GM06990 (cell line): ENCODE measurements at places on chromosomes 7 and 10.

DNA sequence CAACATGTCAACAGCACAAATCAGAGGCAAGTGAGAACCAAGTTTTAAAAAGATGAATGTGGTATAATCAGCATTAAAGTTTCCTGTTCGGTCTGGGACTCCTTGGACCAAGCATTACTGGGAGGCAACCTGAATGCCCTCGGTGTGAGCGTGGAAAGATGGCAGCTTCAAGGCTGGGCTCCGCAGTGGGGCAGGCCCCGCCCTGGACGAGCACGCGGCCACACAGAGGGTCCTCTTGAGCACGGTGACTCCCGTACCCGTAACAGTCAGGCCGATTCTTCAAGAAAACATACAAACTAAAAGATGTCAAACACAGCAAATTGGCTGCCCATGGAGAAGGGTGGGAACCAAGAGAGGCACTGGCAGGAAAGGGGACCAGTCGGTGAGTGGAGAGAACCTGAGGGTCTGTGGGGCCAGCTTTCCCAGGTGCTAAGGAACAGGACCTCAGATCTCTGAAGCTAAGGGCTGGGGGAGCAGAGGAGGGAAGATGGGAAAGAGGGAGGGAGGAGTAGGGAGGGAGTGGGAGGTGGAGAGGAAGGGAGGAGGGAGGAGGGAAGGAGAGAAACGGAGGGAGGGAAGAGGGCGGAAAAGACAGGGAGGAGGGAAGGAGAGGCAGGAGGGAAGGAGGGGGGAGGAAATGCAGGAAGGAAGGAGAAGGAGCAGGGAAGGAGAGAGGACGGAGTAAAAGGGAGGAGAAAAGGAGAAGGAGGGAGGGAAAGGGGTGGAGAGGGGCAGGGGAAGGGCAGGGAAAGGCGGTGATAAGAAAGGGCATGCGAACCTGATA lies 71.2 kb upstream of the FAM20C start:
- no peak for DNase-seq

DNA sequence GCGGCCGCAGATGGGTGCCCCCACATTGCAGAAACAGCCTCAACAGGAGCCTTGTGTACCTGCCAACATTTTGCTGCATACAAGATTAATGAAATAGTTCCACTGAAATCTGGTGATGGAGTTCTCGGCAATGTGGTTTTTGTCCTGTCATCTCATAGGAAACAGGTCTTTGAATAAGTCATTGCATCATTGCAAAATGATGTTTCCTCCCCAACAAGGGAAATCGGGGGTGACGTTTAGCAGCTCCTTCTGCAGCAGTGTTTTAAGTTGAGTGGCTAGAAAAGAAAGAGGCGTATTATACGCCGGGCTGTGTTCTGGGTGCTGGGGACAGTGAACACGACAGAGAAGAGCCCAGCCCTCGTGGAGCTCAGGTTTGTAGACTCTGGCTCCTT lies 177.0 kb downstream of the PRKAG2 start:
- no peak for DNase-seq

- DNase-seq = no peak
Observed at GRCh38 chr7:116754186-116754585, 82.2 kb downstream of the MET start.

DNA sequence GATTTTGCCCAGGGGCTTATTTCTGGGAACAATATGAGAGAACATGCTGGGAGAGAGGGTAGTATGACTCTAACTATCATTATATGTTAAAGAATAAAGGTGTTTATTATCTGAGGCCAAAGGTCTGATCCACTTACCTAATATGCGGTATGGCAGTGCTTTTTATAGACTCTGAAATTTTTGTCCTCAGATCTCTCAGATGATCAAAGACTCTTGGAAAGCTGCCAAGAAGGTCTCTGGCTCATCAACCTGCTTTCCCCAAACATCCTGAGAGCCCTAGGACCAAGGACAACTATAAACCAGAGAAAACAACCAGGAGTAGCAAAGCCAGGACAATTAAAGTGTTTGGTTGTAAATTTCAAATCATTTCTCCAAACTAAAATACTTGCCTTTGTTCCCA lies 255.7 kb upstream of the LRRN3 start:
- DNase-seq = no peak

DNA sequence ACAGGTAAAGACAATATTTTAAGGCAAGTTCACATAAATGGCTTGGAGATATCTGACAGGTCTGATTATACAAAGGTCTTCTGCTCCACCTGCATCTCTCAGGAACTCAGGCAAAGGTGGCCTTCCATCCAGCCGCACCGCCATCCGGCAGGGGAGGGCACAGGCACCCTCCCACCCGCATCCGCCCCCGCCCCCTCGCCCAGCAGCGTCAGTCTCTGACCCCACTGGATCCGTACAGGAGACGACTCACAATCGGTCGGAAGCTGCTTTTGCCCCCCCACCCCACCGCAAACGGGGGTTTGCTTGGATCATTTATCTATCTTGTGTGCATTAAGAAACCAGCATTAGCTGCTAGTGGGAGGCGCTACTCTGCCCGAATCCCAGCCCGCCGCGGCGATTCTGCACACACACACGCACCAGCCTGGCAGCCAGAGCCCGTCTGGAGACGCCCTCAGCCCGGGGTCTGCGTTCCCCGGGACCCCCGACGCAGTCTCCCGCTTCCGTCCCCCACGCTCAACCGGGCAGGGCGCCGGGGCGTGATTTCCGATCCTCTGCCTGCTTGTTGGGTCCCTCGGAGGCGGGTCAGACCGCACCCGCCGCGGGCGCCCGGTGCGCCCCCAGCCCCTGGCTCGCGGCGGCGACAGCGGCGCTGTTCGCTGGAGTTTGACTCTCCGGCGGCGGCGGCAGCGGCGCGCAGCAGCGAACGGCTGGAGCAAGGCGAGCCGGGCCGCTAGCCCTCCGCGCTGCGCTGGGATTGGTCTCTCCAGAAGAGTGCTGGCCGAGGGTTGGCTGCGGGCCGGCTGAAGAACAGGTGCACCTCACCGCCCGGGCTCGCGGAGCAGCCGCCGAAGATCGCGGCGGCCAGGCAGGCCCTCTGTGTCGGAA lies 820 bp upstream of the NRG3 start:
- DNase-seq = no peak

- DNase-seq = no peak
Observed at GRCh38 chr7:18018296-18019215, 9.1 kb downstream of the PRPS1L1 start.

GRCh38 chr10:23046027-23046426 lies 49.4 kb upstream of the MSRB2 start:
- no peak for DNase-seq

- DNase-seq = no peak
Observed at GRCh38 chr7:155439311-155440017, 18.5 kb upstream of the EN2 start.

- DNase-seq = no peak
Observed at GRCh38 chr7:47813620-47814260, 134.5 kb downstream of the PKD1L1 start.

DNA sequence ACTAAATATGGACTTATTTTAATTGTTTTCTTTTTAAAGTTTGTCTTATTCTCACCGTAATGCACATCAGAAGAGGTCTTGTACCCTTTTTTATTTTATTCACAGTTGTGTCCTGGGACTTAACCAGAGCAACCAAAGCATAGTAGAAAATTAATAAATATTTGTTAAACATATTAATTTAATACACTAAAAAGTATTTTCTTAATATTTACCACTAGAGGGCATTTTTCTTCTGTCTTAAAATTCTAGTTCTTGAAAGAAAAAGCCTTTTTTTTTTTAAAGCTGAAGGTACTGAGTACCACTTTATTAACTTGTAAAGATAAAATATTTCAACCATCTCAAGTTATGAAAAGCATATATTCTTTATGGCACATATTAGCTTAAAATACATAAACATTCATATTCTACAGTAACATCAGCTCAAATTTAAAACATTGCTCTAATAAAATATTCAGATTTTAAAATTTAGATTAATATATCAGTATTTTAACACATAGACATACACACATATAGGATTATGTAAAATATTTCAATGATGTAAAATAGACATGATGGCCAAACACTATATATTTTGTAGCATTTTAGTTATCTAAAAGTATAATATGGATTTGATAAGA lies 260.4 kb downstream of the SEMA3A start:
- no peak for DNase-seq

GRCh38 chr10:43576580-43576979 lies 2.2 kb upstream of the ZNF239 start:
- no peak for DNase-seq

DNA sequence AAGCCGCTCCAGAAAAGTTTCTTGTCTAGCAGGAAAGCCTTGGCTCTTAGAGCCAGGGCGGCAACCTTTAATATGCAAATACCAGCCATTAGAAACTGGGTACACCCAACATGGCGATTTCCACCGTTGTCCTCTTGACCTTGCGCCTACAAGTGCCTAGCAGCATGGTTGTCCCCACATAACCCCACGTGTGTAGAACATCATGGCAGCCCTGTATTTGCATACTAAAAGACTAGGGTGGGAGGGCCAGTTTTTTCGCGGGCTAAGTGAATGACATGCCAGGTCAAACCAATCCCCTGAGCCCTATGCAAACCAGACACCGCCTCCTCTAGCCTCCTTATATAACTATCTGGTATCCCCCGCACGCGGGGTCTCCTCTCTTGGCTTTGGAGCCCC lies 58.4 kb upstream of the FZD8 start:
- no peak for DNase-seq

GRCh38 chr10:49001402-49001801 lies 61.8 kb upstream of the LRRC18 start:
- no peak for DNase-seq

DNA sequence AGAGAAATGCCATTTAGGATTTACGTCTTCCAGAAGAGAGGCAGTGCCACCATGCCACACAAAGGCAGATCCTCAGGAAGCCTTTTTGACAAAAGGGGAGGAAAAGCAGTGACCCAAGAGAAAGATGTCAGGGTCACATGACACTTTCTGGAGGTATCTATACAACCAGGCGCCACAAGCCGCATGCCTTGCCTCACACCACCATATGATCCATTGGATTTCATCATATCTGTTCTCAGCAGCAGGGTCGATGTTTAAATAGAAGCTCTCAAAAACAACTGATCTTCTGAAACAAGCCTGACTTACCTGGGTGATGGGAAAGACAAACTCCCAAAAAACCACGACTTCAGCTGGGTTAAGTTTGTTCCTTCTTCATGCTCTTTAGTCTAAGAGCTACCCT lies 52.5 kb upstream of the UNC5B start:
- no peak for DNase-seq

- DNase-seq = no peak
Observed at GRCh38 chr7:106062521-106062931, 49.6 kb downstream of the SYPL1 start.

DNA sequence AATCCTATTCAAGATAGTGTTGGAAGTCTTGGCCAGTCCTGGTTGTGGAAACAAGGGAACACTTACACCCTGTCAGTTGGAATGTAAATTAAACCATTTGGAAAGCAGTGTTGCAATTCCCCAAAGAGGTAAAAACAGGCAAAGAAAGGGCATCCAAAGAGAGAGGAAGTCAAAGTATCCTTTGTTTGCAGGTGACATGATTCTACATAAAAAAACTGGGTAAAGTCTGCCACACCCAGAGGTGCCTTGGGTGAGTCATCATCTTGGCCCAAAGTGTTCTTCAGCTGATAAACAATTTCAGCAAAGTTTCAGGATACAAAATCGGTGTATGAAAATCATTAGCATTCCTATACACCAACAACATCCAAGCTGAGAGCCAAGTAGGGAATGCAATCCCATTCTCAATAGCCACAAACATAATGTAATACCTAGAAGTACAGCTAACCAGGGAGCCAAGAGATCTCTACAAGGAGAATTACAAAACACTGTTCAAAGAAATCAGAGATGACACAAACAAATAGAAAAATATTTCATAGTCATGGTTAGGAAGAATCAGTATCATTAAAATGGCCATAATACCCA lies 278.7 kb downstream of the SDK1 start:
- DNase-seq = no peak

GRCh38 chr10:49656845-49657493 lies 22.5 kb upstream of the C10orf53 start:
- no peak for DNase-seq
